ENCODE measurements at places on chromosomes 6 and 20.

- DNase-seq, result peak; percentile 96
Observed at GRCh38 chr20:1876217-1876921, 18.8 kb upstream of the SIRPA start.

DNA sequence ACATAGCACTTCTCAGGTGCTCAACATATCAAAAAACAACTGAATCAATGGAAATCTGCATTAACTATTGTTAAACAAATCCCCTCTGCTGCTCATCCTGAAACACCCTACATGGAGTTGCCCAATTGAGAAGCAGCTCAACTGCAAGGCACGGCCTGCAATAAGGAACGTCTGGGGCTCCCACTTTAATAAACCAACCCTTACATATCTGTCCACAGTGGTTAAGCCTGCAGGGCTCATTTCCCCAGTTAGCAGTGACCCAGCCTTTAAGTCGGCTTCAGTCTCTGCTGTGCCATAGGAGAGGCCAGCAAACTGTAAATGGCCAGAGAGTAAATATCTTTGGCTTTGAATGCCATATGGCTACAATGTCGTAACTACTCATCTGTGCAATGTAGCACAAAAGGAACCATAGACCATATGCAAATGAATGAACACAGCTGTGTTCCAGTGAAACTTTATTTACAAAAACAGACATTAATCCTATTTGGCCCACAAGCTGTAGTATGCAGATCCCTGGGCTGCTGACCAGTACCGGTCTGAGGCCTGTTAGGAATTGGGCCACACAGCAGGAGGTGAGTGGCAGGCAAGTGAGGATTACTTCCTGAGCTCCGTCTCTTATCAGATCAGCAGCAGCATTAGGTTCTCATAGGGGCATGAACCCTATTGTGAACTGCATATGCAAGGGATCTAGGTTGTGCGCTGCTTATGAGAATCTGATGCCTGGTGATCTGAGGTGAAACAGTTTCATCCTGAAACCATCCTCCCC, 522.7 kb upstream of the CDH4 start:
- DNase-seq, result no peak

DNA sequence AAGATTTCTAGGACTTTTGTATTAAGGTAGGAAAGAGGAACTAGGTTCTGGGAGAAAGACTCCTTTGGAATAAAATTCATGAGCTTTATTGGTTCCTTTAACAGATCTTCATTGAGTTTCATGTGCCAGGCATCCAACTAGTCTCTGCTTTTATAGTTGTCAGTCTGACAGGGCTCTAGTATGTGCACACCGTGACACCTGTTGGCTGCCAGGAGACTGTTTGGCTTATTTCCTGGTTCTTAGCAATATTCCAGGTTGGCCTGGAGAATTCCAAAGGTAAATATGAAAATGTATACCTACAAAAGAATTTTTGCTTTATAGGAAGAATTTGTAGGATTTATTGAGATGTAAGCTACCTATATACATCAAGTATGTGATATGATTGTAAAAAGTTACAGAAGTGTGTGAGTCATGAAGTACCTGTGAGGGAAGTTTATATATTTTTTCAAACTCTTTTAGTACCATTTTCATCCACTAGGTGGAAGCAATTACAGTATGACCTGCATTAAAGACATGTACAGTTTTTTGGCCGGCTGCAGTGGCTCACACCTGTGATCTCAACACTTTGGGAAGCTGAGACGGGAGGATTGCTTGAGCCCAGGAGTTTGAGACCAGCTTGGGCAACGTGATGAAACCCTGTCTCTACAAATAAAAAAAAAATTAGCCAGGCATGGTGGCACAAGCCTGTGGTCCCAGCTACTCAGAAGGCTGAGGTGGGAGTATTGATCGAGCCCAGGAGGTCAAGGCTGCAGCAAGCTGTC, 35.2 kb downstream of the NDUFAF5 start:
- DNase-seq, result peak; percentile 65

- no peak for DNase-seq
Observed at GRCh38 chr6:21998582-21998981, 298.3 kb downstream of the PRL start.

- no peak for DNase-seq
Observed at GRCh38 chr6:53758496-53758895, 36.3 kb upstream of the LRRC1 start.

DNA sequence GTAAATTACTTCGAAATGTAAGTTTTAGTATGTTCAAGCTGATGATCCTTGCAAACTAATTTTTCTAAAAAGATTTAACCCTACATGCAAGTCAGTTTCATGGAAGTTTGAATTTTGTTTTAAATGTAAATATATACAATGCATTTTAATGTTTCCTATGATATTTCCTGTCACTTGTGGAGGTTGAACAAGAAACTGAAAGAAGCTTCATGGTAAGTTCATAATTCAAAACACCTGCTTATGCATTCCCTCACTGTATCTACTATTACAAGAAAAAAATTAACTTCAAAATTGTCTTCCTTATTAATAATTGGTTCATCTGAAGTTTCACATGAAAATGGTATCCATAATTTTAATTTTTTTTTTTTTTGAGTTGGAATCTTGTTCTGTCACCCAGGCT, 24.8 kb downstream of the KIF6 start:
- no peak for DNase-seq

- DNase-seq, result no peak
Observed at GRCh38 chr6:105978974-105979373, 107.2 kb upstream of the PRDM1 start.

- no peak for DNase-seq
Observed at GRCh38 chr6:36095497-36096391, 34.6 kb upstream of the MAPK13 start.

GRCh38 chr6:113630738-113631535, 226.2 kb upstream of the MARCKS start:
- peak; percentile 70 for DNase-seq

DNA sequence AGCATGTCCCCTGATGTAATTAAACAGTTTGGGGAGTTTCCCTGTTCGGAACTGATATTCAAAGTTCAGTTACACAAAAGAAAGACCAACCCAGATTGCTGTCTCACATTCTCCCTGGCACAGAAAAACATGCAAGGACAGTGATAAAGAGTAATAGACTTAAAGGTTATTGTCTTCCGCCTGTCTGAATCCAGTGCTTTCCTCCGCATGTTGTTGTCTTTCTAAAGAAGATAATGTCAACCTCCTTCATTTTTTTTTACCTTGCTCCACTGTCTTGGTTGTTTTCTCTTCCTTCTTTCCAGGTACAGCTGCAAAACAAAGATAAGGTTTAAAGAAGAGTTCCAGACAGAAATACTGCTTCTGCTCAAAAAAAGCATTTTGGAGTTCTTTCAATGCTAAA, 284.5 kb downstream of the TRDN start:
- no peak for DNase-seq

DNA sequence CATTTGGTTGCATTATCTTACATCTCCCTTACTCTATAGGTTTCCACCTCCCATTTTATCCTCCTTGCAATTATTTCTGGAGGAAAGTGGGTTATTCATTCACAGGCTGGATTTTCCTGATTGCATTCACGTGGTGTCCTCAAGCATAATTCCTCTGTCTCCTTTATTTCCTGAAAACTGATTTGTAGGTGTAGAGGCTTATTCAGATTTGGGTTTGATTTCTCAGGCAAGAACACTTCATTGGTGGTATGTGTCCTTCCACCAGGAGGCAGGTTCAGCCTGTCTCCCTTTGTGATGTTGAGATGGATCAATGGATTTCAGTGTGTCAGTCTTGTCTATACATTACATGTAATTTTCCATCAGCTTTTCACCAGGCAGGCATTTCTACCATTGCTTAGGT, 17.3 kb downstream of the DNPH1 start:
- no peak for DNase-seq

DNA sequence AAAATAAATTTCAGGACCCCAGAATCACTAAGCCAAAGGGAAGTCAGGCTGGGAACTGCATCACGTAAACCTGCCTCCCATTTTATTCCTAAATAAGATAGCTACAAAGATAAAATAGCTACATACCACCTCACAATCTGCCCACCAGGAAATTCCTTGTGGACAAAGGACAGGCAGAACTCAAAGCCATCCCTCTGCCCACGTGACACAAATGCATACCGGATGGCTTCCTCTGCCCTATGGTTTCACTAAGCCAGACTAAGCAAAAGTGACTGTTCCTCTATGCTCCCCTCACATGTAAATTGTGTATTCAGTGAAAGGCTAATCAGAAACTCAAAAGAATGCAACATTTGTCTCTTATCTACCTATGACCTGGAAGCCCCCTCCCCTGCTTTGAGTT, 15.0 kb downstream of the MBOAT1 start:
- no peak for DNase-seq

DNA sequence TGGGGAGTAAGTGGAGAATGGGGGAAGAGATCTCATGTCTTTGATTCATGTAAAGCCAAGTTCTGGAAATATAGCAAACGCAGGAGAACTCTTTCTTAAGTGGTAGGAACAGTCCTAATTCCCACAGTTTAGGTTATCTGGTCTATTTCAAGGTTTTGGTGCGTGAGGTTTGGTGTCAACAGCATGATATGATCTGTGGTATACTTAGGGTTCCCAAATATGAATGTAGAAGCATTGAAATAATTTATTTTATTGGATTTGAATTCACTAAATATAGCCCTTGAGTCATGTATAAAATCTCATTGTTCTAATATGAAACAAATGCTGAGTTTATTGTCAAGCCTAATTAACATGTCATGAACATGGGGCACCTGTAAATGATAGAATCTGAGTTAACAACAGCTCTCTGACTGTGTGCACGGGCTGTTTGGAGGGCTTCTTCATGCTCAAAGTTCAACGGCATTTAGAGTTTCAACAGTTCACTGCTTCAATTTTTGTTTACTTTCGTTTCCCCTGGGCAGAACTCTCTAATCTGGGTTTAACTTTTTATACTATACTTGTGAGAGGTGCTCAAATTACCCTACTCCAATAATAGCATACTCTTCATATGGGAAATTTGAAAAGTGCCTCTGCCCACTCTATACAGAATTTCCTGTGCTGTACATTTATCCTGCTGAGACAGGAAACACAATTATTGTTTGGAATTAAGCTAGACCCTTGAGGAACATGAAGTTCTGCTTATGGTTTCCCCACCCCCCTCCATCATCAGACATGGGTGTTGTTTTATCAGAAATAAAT, 236.3 kb upstream of the ZNF217 start:
- peak; percentile 19 for DNase-seq

GRCh38 chr6:38985839-38986238, 62.7 kb upstream of the GLP1R start:
- no peak for DNase-seq
